Testis (tissue), 5 donors: ENCODE measurements at places on chromosomes 16 and 17. TPM values are rescaled to one million over a fixed set of nuclear protein-coding genes. Genes with fewer than 3 reads are reported as not detected.

CLEC19A gene
- not detected for total RNA-seq

DNA sequence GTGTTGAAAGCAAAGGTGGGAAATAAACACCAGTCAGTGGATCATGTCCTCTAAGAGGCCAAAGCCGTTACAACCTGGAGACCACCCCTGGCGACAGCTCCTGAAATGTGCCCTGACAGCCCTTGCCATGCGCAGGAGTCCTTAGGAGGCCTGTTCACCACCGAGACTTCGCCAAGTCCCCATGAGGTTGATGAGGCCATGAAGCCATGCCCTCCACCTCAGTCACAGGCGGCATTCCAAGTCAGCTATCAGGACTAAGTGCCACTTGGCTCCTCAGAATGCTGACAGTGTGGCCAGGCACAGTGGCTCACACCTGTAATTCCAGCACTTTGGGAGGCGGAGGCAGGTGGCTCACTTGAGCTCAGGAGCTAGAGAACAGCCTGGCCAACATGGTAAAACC is 27.1 kb downstream of the ADAM11 start:
- peaks cover 10% of the 10 kb centered on the region for H3K4me1 ChIP-seq
- DNase-seq, result no peak
- no peak overlapping the region for H3K27ac ChIP-seq
- no peak overlapping the region for H3K4me3 ChIP-seq
- no peaks in the 10 kb centered on the region for H3K27me3 ChIP-seq
- no peaks in the 10 kb centered on the region for H3K36me3 ChIP-seq

CSH2 gene
- total RNA-seq, result 0.47 TPM

NUPR1 gene
- total RNA-seq, result 38.0 TPM

SULT1A2 gene
- total RNA-seq, result 2.5 TPM

GRCh38 chr16:58885528-58886170 is 151.5 kb upstream of the GOT2 start:
- H3K27ac ChIP-seq, result no peak overlapping the region
- DNase-seq, result no peak
- H3K27me3 ChIP-seq, result no peaks in the 10 kb centered on the region
- no peaks in the 10 kb centered on the region for H3K36me3 ChIP-seq

GRCh38 chr17:50519141-50519834 is 11.0 kb downstream of the MYCBPAP start:
- H3K27ac ChIP-seq, result peak overlapping the region; percentile 82
- DNase-seq, result no peak
- H3K36me3 ChIP-seq, result no peaks in the 10 kb centered on the region
- H3K27me3 ChIP-seq, result no peaks in the 10 kb centered on the region
- peaks cover 33% of the 10 kb centered on the region for H3K4me1 ChIP-seq

DNA sequence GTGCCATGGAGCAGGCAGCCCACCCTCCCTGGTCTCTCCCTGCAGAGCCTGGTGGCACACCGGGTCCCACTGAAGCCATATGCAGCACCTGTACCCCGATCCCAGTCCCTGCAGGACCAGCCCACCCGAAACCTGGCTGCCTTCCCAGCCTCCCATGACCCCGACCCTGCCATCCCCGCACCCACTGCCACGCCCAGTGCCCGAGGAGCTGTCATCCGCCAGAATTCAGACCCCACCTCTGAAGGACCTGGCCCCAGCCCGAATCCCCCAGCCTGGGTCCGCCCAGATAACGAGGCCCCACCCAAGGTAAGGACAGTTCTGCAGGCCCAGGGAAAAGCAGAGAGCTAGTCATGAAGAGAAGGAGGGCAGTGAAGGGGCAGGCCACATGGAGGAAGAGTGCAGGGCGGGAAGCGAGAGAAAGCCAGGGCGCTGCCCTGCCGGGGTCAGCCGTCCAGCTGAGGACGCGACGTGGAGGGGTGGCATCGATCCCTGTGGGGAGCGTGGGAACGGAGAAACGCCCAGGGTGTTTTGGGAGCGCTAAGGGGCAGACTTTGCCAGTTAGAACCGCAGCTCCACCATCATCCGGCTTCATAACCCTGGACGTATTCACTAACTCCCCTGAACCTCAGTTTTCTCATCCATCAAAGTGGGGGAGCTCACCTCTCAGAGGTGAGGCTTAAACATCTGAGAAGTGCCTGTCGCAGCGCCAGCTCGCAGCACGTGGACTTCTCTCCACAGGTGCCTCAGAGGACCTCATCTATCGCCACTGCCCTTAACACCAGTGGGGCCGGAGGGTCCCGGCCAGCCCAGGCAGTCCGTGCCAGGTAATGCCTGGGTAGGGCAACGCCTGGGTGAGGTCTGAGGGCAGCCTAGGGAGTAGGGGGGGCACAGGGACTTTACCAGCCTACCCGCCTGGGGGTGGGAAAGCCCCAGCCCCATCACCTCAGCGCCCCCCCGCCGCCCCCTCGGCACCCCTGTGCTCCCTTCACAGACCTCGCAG is 7.6 kb upstream of the C17orf107 start:
- no peaks in the 10 kb centered on the region for H3K4me1 ChIP-seq
- no peaks in the 10 kb centered on the region for H3K27me3 ChIP-seq
- no peak overlapping the region for H3K27ac ChIP-seq
- H3K36me3 ChIP-seq, result no peaks in the 10 kb centered on the region
- H3K4me3 ChIP-seq, result no peak overlapping the region

DNA sequence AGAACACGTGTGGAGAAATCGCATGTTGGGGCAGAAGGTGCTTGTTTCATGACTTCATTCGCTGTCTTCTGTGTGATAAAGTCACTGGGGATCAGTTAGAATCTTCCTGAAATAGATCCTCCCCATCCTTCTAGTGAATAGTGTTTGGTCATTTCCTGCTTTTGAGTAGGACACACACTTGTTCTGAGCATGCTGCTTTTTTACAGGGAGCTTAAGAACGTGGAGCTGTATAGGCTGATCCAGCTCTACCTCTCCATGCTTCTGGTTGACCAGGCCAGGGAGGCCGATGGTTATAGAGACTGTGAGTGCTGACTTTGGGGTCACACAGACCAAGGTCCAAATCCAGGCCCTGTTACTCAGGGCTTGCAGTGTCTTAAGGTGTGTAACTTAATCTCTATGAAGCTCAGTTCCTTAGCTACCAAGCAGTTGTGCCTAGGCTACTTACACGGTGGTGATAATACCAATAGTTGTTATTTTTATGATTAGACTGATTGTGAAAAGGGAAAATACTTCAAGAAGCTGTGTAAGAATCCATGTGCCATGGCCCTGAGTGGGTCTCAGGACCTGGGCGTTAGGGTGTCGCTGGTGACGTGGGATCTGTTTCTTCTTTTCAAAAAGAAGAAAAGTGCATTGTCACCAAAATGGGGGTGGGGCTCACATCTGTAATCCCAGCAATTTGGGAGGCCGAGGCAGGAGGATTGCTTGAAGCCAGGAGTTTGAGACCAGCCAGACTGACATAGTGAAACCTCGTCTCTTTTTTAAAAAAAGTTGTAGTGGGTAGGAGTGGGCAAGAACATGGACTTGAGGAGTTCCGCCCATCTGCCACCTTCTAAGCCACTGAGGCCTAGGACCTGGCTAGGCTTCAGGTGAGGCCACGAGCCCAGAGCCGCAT is 64.1 kb upstream of the LGALS9 start:
- H3K4me1 ChIP-seq, result peaks cover 19% of the 10 kb centered on the region
- H3K4me3 ChIP-seq, result no peak overlapping the region
- no peak overlapping the region for H3K27ac ChIP-seq
- H3K36me3 ChIP-seq, result no peaks in the 10 kb centered on the region

OR1D5 gene
- not detected for total RNA-seq

DNA sequence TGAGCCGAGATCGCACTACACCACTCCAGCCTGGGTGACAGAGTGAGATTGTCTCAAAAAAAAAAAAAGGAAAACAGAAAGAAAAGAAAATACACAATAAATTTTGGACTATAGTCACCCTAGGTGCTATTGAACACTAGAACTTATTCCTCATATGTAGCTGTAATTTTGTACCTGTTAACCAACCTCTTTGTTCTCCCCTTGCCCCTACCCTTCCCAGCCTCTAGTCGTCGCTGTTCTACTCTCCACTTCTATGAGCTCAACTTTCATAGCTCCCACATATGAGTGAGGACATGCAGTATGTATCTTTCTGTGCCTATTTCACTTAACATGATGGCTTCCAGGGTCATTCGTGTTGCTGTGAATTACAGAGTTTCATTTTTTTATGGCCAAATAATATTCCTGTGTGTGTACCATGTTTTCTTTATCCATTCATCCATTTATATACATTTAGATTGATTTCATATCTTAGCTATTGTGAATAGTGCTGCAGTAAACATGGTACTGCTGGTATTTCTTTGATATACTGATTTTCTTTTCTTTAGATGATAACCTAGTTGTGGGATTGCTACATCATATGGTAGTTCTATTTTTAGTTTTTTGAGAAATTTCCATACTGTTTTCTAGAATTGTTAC is 28.3 kb downstream of the VPS35L start:
- no peaks in the 10 kb centered on the region for H3K36me3 ChIP-seq
- H3K4me1 ChIP-seq, result no peaks in the 10 kb centered on the region
- H3K27me3 ChIP-seq, result no peaks in the 10 kb centered on the region
- peak; percentile 48 for DNase-seq
- H3K27ac ChIP-seq, result no peak overlapping the region
- no peak overlapping the region for H3K4me3 ChIP-seq

DNA sequence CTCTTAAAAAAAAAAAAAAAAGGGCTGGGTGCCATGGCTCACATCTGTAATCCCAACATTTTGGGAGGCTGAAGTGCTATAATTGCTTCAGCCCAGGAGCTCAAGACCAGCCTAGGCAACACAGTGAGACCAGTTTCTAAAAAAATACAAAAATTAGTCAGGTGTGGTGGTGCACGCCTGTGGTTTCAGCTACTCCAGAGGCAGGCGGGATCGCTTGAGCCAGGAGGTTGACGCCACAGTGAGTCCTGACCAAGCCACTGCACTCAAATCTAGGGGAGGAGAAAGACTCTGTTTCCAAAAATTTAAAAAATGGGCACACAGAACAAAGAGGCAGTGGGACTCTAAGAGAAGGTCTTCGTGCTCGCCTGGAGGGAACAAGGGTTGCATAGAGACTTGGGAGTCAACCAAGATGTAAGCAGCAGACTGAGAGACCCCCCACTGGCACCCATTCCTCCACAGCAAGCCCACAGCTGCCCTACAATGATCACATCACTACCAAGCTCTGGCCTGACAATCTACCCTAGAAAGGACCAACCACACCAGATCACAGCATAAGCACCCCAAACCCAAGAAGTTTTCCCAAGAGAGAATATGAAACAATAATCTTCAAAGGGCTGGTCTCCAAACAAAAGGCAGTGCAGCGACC is 121.6 kb downstream of the ANKRD11 start:
- DNase-seq, result no peak
- H3K4me1 ChIP-seq, result peaks cover 39% of the 10 kb centered on the region
- no peaks in the 10 kb centered on the region for H3K27me3 ChIP-seq
- H3K4me3 ChIP-seq, result no peak overlapping the region
- no peaks in the 10 kb centered on the region for H3K36me3 ChIP-seq

DNA sequence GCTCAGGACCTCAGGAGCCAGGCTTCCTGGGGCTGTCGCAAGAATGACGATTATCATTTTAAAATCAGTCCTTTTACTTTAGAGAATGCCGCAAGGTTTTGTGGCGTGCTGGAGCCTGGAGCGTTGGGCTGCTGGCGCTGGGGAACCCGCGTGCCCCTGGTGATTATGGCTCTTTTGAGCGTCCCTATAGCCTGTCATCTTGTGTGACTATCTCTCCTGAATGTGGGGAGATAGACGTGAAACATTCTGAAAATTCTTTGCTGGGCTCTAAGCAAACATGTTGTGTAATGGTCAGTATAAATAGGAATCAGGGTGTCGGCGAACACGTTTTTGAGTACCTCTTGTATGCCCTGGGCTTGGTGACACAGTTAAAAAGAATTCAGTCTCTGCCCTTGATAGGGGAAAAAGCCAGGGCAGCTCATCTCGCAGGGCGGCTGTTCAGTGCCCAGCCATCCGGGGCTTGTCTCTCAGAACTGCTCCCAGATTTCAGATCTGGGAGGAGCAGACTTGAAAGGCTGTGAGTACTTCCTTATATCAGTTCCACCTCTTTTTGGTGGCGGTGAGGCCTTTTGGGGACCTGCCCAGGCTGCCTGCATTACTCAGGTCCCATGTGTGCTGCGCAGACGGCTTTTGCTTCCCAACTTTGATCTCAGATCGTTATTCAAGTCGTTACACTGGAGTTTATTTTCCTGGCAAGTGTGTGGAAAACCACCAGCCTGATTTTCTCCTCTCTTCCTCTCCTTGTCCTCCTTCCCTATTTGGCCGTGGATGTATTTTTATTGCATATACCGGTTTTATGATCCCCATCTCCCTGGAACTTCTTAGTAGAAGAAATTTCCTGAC is 973 bp downstream of the SLC7A6 start:
- peaks cover 23% of the 10 kb centered on the region for H3K4me1 ChIP-seq
- H3K27me3 ChIP-seq, result no peaks in the 10 kb centered on the region
- H3K36me3 ChIP-seq, result no peaks in the 10 kb centered on the region
- DNase-seq, result peak; percentile 59
- H3K27ac ChIP-seq, result peak overlapping the region; percentile 94

ZP2 gene
- not detected for total RNA-seq

DNA sequence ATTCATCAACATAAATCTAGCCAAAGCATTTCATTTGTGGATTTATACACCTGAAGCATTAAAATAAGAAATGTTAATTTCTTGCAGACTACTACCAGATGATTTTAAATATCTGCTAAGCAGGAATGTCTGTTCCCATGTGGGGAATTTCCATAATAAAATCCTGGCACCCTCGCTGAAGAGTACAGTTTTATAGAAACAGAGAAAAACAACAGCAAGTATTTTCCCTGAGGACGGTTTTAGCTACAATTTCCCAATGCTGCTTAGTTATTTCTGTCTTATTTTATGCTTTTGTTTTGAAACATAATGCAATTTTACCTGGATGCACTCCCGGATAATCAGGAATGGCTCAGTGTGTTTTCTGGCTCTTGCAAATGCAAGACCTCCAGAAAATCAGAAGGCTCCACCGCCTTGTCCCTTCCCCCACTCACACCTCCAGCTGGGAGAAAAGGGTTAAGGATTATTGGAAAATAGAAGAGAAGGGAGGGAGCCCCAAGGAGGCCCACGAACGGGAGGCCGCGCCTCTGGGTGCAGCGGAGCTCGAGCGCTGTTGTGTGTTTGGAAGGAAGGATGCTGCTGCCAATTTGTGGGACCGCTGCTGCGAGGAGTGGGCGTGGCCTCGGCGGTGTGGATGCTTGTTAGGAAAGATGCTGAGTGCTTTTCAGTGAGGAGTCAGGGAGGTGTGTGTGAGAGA is at the start of gene CNTNAP4:
Gene CNTNAP4 (plus strand): TSS at position 657 of the 694 bp plus-strand sequence. CDS start 262 bp downstream, outside the sequence.
- H3K27ac ChIP-seq, result no peak within 1 kb of the TSS
- peak; percentile 22 for DNase-seq

NPW gene
- total RNA-seq, result 7.3 TPM

SPNS3 gene
- total RNA-seq, result 0.39 TPM

GRCh38 chr17:56806949-56807348 is 26.8 kb downstream of the C17orf67 start:
- H3K36me3 ChIP-seq, result no peaks in the 10 kb centered on the region
- H3K4me1 ChIP-seq, result peaks cover 4% of the 10 kb centered on the region
- H3K27ac ChIP-seq, result no peak overlapping the region
- H3K4me3 ChIP-seq, result no peak overlapping the region

- H3K27ac ChIP-seq, result no peak overlapping the region
- no peaks in the 10 kb centered on the region for H3K27me3 ChIP-seq
- H3K4me1 ChIP-seq, result no peaks in the 10 kb centered on the region
Measured at GRCh38 chr16:87035053-87035452, 282.1 kb downstream of the C16orf95 start.

HIC1 gene
- total RNA-seq, result 38.4 TPM

CDH3 gene
- 8.2 TPM for total RNA-seq

HS3ST3B1 gene
- total RNA-seq, result 1.5 TPM

GRCh38 chr17:18961634-18962493 is 9.9 kb downstream of the SLC5A10 start:
- no peaks in the 10 kb centered on the region for H3K27me3 ChIP-seq
- peak; percentile 27 for DNase-seq
- no peaks in the 10 kb centered on the region for H3K36me3 ChIP-seq
